ENCODE measurements at places on chromosomes 3 and 15. TPM values are rescaled to one million over a fixed set of nuclear protein-coding genes. Genes with fewer than 3 reads are reported as not detected.

GRCh38 chr15:78766041-78766440 is 45.2 kb downstream of the ADAMTS7 start:
- no peaks in the 10 kb centered on the region for H3K27me3 ChIP-seq
- no peak overlapping the region for H3K27ac ChIP-seq
- H3K4me1 ChIP-seq, result no peaks in the 10 kb centered on the region
- H3K36me3 ChIP-seq, result no peaks in the 10 kb centered on the region
- peak; percentile 16 for DNase-seq

- no peak for DNase-seq
- H3K4me3 ChIP-seq, result no peak overlapping the region
- no peak overlapping the region for H3K27ac ChIP-seq
- H3K4me1 ChIP-seq, result no peaks in the 10 kb centered on the region
Measured at GRCh38 chr3:146217324-146217723, 33.6 kb downstream of the PLSCR4 start.

GRCh38 chr3:195227871-195228270 is 43.1 kb downstream of the XXYLT1 start:
- peak; percentile 11 for DNase-seq
- H3K27ac ChIP-seq, result no peak overlapping the region
- H3K27me3 ChIP-seq, result no peaks in the 10 kb centered on the region
- H3K4me3 ChIP-seq, result no peak overlapping the region
- no peaks in the 10 kb centered on the region for H3K36me3 ChIP-seq
- H3K4me1 ChIP-seq, result peaks cover 3% of the 10 kb centered on the region

DNA sequence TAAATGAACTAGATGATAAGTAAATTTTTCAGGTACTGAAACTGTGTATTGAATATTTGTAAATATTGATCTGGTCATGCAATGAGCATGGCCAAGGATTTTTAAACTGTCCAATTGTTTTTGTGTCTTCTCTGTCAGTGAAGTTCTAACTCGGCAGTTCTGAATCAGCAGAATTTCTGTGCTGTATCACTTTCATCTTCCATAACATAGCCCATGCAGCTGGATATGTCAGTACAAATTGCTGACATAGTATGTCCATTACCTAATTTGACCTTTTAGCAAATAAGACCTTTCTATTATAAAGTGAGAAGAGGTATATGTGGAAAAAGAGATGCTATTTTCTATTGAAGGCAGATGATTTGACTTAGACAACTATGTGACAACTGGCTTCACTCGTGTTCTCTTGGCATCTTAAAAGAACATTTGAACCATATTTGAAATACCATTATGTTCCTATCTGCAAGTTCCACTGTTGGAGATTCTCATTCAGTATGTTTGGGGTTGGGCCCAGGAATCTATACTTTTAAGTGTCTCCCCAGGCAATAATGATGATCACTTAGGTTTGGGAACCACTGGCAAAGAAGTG is 90.4 kb downstream of the CMSS1 start:
- no peaks in the 10 kb centered on the region for H3K27me3 ChIP-seq
- no peak overlapping the region for H3K4me3 ChIP-seq
- no peak overlapping the region for H3K27ac ChIP-seq
- no peaks in the 10 kb centered on the region for H3K4me1 ChIP-seq
- no peaks in the 10 kb centered on the region for H3K36me3 ChIP-seq
- DNase-seq, result no peak

DNA sequence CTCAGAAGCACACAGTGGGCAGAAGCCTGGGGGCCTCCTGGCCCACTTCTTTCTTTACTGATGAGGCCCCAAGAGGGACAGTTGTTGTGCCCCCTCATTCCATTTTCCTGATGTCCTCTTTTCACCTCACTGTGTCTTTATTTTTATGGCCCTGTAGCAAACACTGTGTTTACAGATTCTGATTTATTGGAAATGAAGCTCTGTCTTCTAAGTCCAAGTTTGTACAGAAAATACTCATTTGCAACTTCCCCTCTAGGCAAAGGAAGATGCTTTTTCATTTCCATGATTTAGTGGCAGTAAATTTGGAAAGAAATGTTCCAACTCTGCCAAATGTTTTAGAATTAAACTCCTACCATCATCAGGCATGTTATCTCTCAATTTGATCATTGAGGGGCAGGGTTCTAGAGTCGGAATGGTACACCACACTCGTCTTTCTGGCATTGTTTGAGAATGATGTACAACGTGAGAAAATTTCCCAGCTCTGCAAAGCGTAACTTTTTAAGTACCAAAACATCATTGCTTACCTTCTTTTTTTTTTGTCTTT is 129.7 kb downstream of the ARNT2 start:
- H3K36me3 ChIP-seq, result no peaks in the 10 kb centered on the region
- H3K27ac ChIP-seq, result no peak overlapping the region
- H3K4me1 ChIP-seq, result no peaks in the 10 kb centered on the region

GRCh38 chr15:26632500-26632899 is 140.4 kb downstream of the GABRB3 start:
- no peak overlapping the region for H3K4me3 ChIP-seq
- no peaks in the 10 kb centered on the region for H3K27me3 ChIP-seq
- H3K27ac ChIP-seq, result no peak overlapping the region

GRCh38 chr3:123758081-123758564 is 126.0 kb downstream of the MYLK start:
- no peak overlapping the region for H3K27ac ChIP-seq
- no peak overlapping the region for H3K4me3 ChIP-seq
- no peaks in the 10 kb centered on the region for H3K36me3 ChIP-seq
- no peaks in the 10 kb centered on the region for H3K4me1 ChIP-seq
- no peak for DNase-seq

DNA sequence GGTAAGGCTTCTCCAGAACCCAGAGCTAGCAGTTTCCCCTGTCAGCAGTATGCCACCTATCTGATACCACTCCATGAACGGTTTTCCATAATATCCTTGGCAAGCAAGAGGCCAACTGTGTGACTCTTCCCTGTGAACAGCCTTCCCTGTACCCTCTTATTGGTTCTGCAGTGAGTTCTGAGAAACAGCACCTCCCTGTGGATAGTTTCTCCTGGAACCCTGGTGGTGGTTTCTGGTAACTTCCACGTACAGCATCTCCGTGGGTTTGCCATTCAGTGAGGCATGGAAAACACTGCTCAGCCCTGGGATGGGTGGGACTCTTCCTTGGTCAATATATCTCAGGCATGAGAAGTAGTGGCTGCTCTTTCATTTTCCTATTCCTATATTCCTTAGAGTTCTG is 19.4 kb upstream of the SERPINI2 start:
- no peak overlapping the region for H3K4me3 ChIP-seq
- H3K36me3 ChIP-seq, result no peaks in the 10 kb centered on the region
- no peaks in the 10 kb centered on the region for H3K27me3 ChIP-seq

The GOLGA6L4 gene
- 7.4 TPM for total RNA-seq

The WDR49 gene
- total RNA-seq, result 1.7 TPM

The SLC25A20 gene
- total RNA-seq, result 9.0 TPM

The TMEM62 gene
- total RNA-seq, result 56.6 TPM

The SLC15A2 gene
- 9.3 TPM for total RNA-seq

The ATP13A5 gene
- total RNA-seq, result not detected

The PAK6 gene
- 2.3 TPM for total RNA-seq

The TRPM1 gene
- not detected for total RNA-seq

The PLSCR2 gene
- total RNA-seq, result not detected

Data from uterus (tissue), 4 donors.